Bronchus fibroblast of lung (primary cell): ENCODE measurements at places on chromosomes 13 and 19. TPM values are rescaled to one million over a fixed set of nuclear protein-coding genes. Genes with fewer than 3 reads are reported as not detected.

The NXNL1 gene
- not detected in 2 replicates for total RNA-seq

The PSG2 gene
- total RNA-seq: not detected in 2 replicates

The F7 gene
- 0.17 TPM in 1 of 2 replicates, not detected in the other for total RNA-seq

The FUT1 gene
- 0.15 and 0.17 TPM in 2 replicates for total RNA-seq

The GDF15 gene
- total RNA-seq: 42.1 and 46.7 TPM in 2 replicates

The CLC gene
- total RNA-seq: not detected in 2 replicates
